ENCODE measurements at places on chromosomes 6 and 20.

- no peak for DNase-seq
Observed at GRCh38 chr20:47559141-47559540, 57.5 kb downstream of the NCOA3 start.

GRCh38 chr20:60269573-60270162 is 311.4 kb downstream of the CDH26 start:
- DNase-seq: no peak

GRCh38 chr6:36980876-36981619 is 4.9 kb downstream of the MTCH1 start:
- DNase-seq: no peak

DNA sequence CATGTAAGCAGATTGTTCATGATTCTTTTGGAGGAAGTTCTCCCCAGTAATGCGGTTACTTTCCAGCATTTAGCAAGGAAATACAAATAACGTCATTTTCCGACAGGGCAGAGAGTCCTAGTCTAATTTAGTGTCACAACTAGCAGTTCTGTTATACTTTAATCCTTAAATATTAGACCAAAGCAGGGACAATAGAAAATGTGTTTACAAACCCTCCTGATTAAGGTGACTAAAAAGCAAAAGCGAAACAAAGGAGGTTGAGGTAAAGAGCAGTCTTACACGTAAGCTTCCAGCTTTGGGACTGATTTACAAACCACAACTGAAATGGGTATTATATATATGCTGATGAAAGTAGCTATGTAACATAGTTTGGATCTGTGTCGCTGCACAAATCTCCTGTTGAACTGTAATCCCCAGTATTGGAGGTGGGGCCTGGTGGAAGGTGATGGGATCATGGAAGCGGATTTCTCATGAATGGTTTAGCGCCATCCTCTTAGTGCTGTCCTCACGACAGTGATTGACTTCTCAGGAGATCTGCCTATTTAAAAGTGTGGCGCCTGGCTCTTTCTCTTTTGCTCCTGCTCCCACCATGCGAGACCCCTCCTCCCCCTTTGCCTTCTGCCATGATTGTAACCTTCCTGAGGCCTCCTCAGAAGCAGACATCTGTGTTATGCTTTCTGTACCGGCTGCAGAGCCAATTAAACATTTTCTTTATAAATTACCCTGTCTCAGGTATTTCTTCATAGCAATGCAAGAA is 81.9 kb downstream of the PLCB1 start:
- DNase-seq: peak; percentile 89

- no peak for DNase-seq
Observed at GRCh38 chr20:58657262-58657661, 6.2 kb downstream of the STX16 start.

DNA sequence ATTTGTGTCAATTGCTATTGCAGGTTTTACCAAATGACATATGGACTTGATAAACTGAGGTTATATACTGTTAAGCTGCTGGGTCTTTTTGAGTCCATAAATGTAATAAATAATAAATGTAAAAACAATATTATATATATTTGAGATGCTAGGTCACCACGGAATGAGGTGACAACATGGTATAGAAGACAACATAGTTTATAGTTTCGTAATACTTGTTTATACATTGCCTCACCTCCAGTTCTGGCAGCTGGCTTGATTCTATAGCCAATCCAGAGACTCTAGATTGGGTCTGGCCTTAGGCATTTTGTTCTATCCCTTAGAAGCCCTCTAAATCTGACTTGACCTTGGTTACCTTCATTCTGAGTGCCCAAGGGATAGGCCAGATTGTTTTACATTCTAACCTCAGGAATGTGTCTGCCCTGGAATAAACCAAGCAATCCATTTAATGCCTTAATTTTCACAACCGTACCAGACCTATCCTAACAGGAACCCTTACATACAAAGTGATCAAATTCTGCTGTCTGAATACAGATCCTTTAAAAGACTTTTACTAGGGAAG is 61.5 kb upstream of the STXBP5 start:
- no peak for DNase-seq
